ENCODE measurements at places on chromosomes 11 and 22.

DNA sequence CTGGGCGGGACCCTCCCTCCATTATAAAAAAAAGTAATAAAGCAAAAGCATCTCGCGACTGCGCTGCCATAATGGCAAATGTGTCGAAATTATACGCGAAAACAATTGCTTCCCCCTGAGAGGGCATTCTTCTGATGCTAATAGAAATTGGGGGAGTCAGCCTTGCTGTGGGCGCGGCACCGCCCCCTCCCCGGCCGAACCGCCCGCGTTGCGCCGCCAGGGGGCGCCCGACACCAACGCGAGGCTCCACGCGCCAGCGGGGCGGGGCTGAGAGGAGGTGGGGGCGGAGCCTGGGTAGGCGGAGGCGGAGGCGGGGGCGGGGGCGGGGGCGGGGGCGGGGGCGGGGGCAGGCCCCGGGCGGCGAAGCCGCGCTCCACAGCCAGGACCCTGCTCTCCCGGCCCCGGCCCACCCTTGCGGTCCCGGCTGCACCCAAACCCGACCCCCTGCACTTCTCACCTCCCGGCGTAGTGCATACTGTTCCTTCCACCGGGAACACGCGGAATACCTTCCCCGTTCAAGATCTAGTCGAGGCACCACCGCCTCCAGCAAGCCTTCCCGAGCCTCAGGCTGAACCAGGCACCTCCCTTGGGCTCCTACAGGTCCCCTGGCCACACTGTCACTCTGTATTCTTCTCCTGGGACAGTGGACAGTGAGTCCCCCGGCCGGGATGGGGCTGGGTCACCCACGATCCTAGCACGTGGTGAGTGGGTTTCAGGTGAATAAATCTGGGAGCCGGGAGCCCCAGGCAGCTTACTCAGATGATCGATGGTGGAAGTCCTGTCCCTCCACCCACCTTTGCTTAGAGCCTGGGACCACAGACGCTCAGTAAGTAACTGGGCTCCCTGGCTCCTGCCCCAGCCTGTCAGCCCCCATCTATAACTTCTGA is 15.5 kb upstream of the UPK3A start:
- DNase-seq, result peak; percentile 85

DNA sequence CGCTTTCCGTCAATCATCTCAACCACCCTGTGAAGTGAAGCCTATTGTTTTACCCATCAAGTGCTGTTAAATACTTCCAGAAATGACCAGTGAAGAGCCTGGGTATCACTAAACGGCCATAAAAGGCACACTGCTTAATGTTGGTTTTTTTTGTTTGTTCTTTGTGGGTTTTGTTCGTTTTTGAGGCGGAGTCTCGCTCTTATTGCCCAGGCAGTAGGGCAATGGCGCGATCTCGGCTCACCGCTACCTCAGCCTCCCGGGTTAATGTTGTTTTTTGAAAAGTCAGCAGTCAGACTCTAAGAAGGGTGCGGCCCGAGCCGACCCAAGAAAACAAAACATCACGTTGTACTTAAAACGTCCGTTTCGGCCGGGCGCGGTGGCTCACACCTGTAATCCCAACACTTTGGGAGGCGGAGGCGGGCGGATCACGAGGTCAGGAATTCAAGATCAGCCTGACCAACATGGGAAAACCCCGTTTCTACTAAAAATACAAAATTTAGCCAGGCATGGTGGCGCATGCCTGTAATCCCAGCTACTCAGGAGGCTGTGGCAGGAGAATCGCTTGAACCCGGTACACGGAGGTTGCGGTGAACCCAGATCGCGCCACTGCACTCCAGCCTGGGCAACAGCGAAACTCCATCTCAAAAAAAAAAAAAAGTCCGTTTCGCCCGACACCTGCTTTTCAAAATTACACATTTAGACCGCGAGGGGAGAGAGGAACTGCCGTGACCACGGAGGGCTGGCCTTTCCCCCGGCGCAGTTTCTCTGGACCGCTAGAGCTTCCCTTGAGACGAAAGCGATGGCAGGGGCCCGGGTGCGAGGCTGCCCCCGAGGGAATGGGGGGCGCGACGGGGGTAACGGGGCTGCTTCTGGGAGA is 714 bp downstream of the CD59 start:
- DNase-seq, result peak; percentile 17

DNA sequence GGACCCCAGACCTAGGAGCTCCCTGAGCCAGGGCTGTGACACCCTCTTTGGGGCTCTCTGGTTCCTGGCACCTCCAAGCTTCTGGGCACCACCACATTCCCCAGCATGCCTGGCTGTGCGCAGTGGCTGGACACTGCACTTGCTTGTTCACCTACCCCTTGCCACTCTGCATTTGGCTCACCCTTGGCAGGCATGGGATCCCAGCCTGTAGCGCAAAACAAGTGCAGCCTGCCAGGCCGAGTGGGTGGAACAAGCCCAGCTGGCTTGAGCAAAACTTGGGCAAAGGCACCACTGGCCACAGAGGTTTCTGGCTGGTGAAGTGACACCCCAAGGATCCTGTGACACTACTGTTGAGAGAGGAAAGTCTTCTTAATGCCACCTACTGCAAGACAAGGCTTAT is 57.3 kb downstream of the CCDC34 start:
- no peak for DNase-seq

- no peak for DNase-seq
Measured at GRCh38 chr11:83035070-83035854, 36.4 kb downstream of the RAB30 start.

DNA sequence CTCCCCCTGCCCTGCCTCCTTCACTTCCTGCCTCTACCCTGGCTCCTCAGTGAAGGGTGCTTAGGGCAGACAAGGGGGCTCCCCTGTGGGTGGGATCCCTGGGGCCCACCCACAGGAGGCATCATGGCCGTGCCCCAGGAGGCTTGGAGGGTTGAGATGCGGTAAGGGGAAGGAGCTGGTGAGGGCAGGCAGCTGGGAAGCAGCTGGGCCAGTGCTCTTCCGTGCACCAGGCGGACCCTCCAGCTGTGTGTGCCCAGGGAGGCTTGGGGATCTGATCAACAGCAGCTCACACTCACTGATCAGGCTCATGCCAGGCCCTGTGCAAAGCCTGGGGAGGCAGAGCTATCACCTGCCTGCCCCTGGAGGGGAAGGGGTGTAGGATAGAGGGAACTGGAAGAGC is 59.3 kb upstream of the TTLL12 start:
- DNase-seq, result no peak

DNA sequence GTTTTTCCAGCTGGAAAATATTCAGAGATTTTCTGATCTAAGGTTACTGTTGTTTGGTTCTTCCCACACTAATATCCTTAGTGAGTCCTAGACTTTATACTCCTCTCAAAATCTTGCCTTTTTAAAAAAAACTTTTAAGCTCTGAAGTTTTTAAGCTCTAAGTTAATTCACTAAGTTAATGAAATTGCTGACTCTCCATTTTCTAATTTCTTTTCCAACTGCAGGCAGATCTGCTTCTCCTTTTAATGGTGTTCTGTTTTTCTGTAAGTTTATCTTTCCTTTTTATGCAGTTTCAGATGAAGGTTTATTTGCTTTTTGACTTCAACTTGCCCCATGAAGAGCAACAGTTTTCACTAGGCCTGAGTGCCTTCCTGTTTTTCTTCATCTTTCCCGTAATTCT is 125.8 kb upstream of the ARHGAP42 start:
- no peak for DNase-seq

- DNase-seq, result no peak
Measured at GRCh38 chr22:20949698-20950183, 17.3 kb upstream of the AIFM3 start.

DNA sequence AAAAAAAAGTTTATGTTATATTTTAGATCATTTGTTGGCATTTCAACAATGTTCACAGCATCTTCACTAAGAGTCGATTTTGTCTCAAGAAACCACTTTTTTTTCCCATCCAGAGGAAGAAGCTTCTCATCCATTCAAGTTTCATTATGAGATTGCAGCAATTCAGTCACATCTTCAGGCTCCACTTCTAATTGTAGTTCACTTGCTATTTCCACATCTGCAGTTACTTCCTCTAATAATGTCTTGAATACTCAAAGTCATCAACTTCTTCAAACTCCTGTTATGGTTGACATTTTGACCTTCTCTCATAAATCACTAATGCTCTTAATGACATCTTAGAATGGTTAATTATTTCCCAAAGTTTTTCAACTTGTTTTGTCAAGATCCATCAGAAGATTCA is 61.3 kb upstream of the CHORDC1 start:
- DNase-seq, result no peak

GRCh38 chr22:46738647-46739093 is 618 bp upstream of the CERK start:
- no peak for DNase-seq

DNA sequence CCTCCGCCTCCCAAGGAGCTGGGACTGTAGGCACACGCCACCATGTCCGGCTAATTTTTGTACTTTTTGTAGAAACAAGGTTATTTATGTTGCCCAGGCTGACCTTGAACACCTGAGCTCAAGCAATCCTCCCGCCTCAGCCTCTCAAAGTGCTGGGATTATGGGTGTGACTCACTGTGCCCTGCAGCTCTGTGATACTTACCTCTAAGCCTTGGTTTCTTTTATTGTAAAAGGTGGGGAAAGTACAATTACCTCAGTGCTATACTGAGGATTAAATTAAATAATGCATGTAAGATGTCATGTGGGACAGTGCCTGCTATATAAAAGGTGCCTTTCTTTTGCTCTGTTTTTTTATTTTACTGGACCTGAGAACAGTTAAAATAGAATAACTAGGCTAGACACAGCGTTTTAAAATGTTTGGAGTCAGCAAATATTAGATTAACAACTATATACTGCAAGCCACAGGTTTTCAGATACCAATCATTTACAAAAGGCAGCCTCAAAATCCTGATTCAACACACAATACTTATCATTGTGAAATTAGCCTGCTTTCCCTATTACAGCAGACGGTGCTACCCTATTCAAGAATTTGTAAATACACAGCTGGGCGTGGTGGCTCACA is 30.0 kb downstream of the PRR14L start:
- DNase-seq, result no peak

DNA sequence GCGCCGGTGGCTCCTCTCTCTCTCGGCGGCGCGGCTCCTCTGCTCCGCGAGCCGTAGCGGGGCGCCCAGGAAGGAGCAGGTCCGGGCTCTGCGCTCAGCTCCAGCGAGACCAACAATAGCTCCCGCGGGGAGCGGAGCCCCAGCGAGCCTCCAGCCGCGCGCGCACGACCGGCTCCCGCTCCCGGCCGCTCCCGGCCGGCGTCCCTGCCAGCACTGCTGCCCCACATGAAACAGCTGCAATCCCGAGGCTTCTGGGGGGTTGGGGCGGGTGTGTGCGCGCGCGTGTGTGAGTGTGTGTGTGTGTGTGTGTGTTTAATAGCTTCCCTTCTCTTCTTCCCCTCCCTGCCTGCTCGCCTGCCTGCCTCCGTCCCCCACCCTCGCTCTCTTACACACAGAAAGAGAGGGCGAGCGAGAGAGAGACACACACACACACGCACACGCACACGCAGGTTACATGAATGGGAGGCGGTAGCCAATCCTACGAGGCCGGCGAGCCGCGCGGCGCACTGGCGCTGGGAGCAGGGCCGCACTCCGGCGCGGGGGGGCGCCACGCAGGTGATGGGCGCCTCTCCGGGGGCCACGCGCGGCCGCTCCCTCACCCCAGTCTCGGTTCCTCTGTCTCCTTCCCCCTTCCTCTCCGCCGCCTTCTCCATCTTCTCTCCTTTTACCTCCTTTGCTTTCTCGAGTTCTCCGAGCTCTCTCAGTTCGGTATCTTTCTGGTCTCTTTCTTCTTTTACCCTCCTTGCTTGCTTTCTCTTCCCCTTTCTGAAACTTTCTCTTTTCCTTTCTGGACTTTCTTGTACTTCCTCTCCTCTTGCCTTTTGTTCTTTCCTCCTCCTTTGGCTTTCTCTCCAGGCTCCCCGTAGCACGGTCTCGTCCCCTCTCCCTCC is at the start of gene TENM4:
Gene TENM4 (minus strand): TSS at position 460 of the 890 bp plus-strand sequence. CDS start 371,086 bp downstream, outside the sequence.
- DNase-seq, result no peak

DNA sequence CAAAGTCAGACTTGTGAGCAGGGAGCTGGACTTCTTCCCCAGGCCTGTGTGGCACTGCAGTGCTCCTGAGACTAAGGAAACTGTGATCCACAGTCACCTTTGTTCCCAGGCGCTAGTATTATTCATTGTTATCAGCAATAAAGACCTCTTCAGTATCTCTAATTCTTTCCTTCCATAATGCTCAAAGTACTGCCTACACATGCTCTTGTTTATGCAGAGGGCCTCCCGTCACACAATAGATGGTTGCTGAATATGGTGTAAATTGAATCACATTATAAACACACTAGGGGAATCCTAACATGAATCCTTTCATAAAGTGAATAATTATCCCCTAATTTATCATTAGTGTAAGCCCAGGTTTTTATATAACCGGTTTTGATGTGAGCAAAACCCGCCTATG is 493.3 kb downstream of the BUD13 start:
- no peak for DNase-seq

DNA sequence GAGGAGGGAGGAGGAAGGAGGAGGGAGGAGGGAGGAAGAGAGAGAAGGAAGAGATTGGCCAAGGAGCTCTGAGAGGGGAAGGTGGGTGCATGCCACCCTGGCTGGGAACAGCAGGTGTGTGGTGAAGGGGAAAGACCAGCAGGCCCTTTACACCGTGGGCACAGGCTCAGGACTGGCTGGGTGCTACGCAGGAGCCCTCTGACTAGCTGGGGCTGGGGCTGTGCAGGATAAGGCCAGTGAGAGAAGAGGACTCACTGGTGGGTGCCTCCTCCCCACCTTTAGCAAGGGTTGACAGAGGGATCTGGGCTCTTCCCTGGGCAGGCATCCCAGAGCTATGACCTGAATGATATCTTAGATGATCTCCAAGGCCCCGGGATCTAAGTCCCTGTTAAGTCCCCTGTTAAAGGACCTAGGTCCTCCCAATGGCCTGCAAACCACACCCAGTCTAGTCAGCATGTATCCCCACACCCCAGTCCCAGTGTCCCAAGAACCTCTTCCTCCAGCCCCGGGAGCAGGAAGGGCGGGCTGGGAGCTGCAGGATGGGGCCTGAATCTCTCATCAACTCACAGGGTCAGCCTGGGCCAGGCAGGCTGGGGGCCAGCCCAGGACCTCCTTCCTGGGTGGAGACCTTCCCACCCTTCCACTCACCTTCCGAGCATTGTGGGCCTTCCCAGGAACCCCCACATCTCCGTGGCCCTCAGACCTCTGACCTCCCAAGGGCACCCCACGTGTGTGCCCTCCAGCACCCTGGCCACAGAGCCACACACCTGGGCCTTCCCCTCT is 55.4 kb downstream of the CDKN1C start:
- no peak for DNase-seq

DNA sequence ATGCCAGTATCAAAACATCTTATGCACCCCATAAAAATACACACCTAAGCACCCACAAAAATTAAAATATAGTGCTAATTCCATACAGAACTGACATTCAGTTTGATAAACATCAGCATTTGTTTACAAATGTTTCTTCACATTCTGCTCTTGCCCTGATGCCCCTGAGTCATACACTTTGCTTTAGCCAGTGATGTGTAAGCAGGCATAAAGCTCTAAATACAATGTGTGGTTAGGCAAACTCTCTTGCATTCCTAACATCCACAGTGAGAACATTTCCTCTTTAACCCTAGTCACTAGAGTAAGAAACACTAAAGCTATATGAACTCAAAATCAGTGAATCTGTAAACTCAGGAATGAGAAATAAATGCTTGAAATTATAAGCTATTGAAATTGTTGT is 1060.7 kb downstream of the FAM181B start:
- no peak for DNase-seq

GRCh38 chr11:75532200-75533048 is 6.7 kb upstream of the GDPD5 start:
- peak; percentile 72 for DNase-seq

Data from stimulated activated CD4-positive, alpha-beta T cell treated with anti-CD3 and anti-CD28 coated beads, Interleukin-4, amount 100 ng/mL, for 4 hours (primary cell).